ENCODE measurements at places on chromosomes 3 and 15. TPM values are rescaled to one million over a fixed set of nuclear protein-coding genes. Genes with fewer than 3 reads are reported as not detected.
A peak's percentile ranks its signal among the peaks of the same experiment; 100 is the strongest.

DNA sequence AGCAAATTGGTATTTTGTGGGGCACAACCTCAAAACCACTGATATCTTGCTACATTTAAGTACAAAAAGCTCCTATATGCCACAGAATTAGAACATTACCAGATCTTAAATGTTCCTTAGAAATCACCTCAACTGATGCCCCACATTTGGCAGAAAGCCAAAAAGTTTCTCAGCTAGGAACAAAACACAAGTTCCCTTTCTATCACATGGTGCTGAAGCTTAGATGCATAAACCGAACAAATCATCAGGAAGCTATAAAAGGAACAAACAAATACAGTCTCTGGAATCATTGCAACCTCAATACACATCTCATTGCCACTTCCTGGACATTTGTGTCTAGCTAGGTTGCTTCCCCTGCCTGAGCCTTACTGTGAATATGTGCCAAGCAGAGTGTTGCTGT lies 492.6 kb downstream of the LPP start:
- DNase-seq = no peak

DNA sequence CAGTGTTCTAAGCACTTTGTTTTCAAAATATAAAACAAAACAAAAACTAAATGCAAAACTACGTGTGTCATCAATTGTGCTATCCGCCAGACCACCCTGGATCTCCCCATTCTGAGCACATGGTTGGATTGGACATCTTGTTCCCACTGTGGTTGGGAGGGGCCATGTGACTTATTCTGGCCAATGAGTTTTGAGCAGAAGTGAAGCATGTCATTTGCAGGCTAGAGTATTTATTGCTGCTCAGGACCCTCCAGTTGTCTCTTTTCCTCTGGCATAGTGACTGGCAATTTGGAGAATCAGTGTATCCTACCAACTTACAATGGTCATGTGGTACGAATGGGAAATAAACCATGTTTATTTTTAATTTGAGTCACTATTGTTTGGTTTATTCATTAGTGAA lies 70.2 kb upstream of the ST8SIA2 start:
- no peak for DNase-seq

DNA sequence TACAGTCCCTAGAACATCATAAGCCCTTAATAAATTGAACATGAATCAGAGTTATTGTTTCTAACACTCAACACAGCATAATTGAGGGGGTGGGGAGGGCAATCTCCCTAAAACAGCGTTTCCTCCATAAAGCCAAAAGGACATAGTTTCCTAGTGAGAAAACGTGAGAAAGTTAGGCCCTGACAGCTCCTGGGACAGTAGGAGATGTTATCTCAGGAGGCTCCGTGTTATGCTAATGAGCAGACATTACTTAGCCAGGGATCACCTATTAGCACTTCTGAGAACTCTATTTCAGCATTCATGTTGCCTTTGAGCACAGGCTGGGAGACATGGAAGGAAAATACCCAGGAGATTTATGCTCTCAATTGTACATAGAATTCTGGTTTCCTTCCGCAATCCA lies 229.1 kb upstream of the ADAMTS9 start:
- DNase-seq = no peak

DNA sequence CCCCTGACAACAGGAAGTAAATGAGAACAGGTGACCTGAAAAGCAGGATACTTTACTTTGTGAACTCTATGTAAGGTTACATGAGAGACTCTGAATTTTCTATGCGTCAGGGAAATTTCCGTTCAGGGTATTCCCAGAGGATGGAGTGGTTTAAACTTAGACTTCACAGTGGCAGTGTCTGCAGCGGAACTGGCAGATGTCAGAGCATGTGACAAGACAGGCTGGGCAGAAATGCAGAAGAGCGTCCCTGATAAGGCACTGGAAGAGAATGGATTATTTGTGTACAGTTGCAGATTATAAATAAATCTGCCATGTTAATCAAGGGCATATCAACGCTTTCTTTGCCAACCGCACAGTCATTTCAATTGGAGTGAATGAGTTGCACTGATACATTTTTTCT lies 598.4 kb upstream of the ZNF717 start:
- no peak for DNase-seq

DNA sequence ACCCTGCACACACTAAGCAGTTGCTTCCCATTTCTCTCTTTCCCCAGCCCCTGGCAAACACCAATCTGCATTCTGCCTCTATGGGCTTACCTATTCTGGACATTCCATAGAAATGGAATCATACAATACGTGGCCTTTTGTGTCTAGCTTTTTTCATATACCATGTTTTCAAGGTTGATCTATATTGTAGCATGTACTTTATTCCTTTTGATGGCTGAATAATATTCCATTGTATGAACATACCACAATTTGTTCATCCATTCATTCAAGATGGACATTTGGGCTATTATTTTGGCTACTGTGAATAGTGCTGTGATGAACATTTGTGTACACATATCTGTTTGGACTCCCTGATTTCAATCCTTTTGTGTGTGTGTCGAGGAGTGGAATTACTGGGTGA lies 18.1 kb upstream of the ADAMTS9 start:
- DNase-seq = no peak

GRCh38 chr15:41492597-41493204 lies 973 bp upstream of the ITPKA start:
- no peak for DNase-seq

- DNase-seq = no peak
Measured at GRCh38 chr3:65893631-65894030, 145.1 kb downstream of the MAGI1 start.

GRCh38 chr3:44337248-44337785 lies 1.2 kb upstream of the TCAIM start:
- DNase-seq = no peak

GRCh38 chr15:53462651-53463050 lies 296.8 kb downstream of the WDR72 start:
- DNase-seq = no peak

- no peak for DNase-seq
Measured at GRCh38 chr15:91331581-91331980, 231.5 kb downstream of the SV2B start.

- DNase-seq = no peak
Measured at GRCh38 chr3:87997298-87997697, 61.5 kb downstream of the CGGBP1 start.

- DNase-seq = peak; percentile 56
Measured at GRCh38 chr3:115099986-115100571, 47.0 kb downstream of the ZBTB20 start.

GRCh38 chr3:129793319-129793718 lies 100.2 kb downstream of the TMCC1 start:
- DNase-seq = no peak

DNA sequence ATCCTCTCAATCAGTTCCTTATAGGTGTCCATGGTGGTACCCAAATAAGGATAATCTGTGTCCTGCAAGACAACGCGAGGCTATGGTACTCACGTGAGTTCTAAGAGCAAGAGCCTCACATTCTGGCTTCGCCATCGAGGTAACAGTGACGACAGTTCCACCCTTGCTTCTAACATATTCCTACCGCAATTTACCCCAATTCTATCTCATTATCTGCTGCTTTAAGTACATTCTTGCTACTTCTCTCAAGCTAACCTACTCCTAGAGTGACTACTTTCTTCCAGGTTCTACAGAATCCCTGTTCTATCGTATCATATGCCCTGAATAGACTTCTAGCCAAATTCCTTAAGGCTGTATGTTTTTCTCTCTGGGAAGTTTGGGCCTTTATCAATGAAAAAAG lies 26.6 kb downstream of the TFRC start:
- DNase-seq = no peak

- DNase-seq = no peak
Measured at GRCh38 chr3:29100292-29100691, 180.6 kb upstream of the RBMS3 start.

- peak; percentile 29 for DNase-seq
Measured at GRCh38 chr3:176920766-176921160, 276.5 kb downstream of the TBL1XR1 start.

- DNase-seq = no peak
Measured at GRCh38 chr3:127137757-127138536, 55.0 kb upstream of the PRR23E start.

Gene CFAP161
- 2.6 TPM for total RNA-seq

Gene ZNF385D
- total RNA-seq = 99.6 TPM

Gene PPP2R3A
- total RNA-seq = 31.2 TPM

Gene PRSS50
- 0.45 TPM for total RNA-seq

Gene AZI2
- 97.4 TPM for total RNA-seq

Gene LMCD1
- total RNA-seq = 3.4 TPM

Gene GRAMD2A
- total RNA-seq = 0.36 TPM
